ENCODE measurements at places on chromosomes 7 and 10.

GRCh38 chr10:474406-474805 is 215.1 kb downstream of the DIP2C start:
- no peak overlapping the region for H3K27ac ChIP-seq
- H3K4me3 ChIP-seq: no peak overlapping the region
- peaks cover 11% of the 10 kb centered on the region for H3K36me3 ChIP-seq
- H3K27me3 ChIP-seq: no peaks in the 10 kb centered on the region
- no peaks in the 10 kb centered on the region for H3K4me1 ChIP-seq
- DNase-seq: no peak

DNA sequence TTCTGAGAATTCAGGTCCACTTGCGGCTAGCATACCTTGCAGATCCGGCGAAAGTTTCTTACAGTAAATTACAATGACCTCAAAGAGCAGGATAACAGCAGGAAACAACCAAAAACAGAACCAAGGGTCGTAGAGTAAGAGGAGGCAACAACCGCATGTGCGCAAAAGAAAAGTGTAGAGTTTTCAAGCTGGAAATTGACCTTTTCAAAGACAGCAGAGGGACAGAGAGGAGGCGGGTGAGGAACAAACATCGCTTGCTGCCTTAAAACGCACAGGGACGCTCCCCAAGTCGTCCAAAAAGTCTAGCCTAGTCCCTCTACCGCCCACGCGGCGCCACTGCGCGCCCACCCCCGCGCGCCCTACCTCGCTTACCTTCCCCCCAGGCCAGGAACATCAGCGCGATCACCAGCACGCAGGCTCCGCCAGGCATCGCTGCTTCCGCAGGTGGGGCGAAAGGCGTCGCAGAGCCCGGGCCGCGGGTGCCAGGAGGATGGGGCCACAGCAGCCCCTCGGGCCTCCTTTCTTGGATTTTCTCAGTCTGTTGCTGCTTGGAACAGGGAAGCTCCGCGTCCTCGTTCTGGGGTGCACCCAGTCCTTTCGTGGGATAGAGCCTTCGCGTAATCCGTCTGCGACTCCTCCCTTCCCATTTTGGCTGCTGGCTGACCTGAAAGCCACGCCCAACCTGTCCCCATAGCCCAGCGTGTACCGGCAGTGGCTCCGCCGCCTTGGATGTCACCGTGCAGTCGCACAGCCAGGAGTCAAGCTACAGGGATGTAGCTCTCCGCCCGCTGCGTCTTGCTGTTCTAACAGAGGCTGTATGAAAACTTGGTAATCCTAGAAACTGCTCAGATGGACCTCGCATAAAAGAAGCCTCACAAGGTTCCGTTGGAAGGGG is at the start of gene VWDE:
Gene VWDE (minus strand): TSS at position 579 of the 895 bp plus-strand sequence. CDS start 149 bp downstream, at position 430.
- H3K4me1 ChIP-seq: no peaks in the 10 kb centered on the region
- peak within 1 kb of the TSS; percentile 44 for H3K4me3 ChIP-seq
- H3K27ac ChIP-seq: no peak within 1 kb of the TSS

DNA sequence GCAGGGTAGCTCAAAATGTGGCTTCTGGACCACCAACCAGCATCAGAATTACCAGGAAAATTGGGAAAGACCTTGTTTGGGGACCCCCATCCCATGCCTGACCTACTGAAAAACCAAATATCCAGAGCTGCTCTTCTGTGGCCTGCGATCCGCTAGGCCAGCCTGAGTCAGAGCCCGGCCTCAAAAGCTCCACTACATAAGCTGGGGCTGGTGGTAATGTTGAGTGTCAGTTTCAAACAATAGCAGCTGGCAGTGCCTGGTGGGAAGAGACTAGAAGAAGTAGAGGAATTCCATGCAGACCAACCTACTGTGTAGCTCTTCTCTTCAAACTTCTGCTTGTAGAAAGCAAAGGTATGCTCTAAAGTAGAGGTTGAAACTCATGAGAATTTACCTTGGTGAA is 52.0 kb downstream of the KLRG2 start:
- no peak overlapping the region for H3K27ac ChIP-seq
- H3K27me3 ChIP-seq: no peaks in the 10 kb centered on the region
- no peak for DNase-seq
- H3K4me1 ChIP-seq: no peaks in the 10 kb centered on the region

- no peaks in the 10 kb centered on the region for H3K27me3 ChIP-seq
- H3K27ac ChIP-seq: no peak overlapping the region
- DNase-seq: no peak
- H3K36me3 ChIP-seq: no peaks in the 10 kb centered on the region
- no peaks in the 10 kb centered on the region for H3K4me1 ChIP-seq
Observed at GRCh38 chr7:129803546-129804081, 149.1 kb downstream of the UBE2H start.

DNA sequence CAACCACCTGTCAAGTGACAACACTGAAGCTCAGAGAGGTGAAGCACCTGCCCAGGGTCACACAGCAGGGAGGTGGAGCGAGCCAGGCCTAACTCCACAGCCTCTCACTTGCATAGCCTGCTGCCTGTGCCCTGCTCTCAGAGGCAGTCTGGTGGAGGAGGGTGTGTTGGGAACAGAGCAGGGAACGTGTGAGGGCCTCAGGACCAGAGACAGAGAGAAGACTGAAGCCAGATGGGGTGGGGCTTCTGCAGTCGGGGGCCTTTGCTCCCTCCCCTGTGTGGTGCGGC is 114.0 kb downstream of the PTPN20 start:
- no peak overlapping the region for H3K27ac ChIP-seq
- no peaks in the 10 kb centered on the region for H3K36me3 ChIP-seq
- H3K4me3 ChIP-seq: no peak overlapping the region
- H3K27me3 ChIP-seq: no peaks in the 10 kb centered on the region
- no peak for DNase-seq
- no peaks in the 10 kb centered on the region for H3K4me1 ChIP-seq

DNA sequence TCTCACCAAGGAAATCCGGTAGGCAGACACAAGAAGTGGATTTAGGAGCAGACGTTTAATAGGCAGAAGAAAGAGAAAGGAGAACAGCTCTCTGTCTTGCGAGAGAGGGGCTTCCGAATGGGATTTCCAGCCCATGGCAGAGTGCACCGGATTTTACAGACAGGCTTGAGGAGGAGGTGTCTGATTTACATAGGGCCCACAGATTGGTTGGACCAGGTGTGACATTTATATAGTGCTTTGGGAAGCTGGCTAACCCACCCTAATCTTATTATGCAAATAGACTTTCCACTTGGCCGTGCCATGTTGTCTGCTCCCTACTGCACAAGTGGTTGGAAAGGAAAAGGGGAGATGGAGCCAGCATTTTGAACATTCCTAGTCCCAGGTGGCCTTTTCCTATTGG is 57.8 kb downstream of the ANKMY2 start:
- no peak overlapping the region for H3K4me3 ChIP-seq
- H3K27me3 ChIP-seq: no peaks in the 10 kb centered on the region
- no peaks in the 10 kb centered on the region for H3K36me3 ChIP-seq
- DNase-seq: peak; percentile 23

DNA sequence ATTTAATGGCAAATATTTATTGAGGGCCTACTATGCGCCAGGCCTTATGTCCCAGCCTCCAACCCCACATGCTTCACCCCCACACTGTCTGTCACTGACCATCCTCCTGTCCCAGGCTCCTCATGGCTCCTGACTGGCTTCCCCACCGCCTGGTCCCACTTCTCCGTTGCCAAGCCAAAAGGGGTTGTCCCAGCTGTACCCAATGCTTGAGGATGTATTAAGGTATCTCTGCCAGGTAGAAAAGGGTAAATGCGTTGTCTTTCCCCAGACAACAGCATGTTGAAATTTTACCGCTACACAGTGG is 168.8 kb upstream of the FRMD4A start:
- no peaks in the 10 kb centered on the region for H3K36me3 ChIP-seq
- H3K27me3 ChIP-seq: no peaks in the 10 kb centered on the region
- DNase-seq: no peak
- no peak overlapping the region for H3K27ac ChIP-seq
- H3K4me3 ChIP-seq: no peak overlapping the region

DNA sequence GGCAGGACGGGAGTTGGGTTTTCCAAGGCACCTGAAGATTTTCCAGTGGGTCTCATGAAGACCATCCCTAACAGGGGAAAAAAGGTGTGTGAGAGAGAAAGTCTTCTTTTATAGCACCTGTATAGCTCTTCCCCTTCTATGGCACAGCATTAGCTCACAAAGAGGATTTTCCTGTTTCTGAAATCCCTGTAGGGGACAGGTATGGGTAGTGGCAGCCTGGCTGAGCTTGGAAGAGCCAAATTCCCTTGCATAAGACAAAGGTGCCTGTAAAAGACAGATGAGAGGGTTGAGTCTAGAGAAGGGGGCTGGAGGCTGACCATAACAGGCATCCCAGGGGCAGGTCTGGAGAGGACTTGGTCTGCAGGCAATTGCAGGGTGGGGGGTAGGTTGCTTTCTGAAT is 63.7 kb downstream of the COL13A1 start:
- H3K27me3 ChIP-seq: no peaks in the 10 kb centered on the region
- no peak overlapping the region for H3K4me3 ChIP-seq
- DNase-seq: no peak
- H3K36me3 ChIP-seq: no peaks in the 10 kb centered on the region
- no peak overlapping the region for H3K27ac ChIP-seq

- H3K4me3 ChIP-seq: no peak overlapping the region
- H3K27me3 ChIP-seq: no peaks in the 10 kb centered on the region
- peaks cover 7% of the 10 kb centered on the region for H3K4me1 ChIP-seq
Observed at GRCh38 chr10:60570896-60571295, 181.2 kb upstream of the ANK3 start.

DNA sequence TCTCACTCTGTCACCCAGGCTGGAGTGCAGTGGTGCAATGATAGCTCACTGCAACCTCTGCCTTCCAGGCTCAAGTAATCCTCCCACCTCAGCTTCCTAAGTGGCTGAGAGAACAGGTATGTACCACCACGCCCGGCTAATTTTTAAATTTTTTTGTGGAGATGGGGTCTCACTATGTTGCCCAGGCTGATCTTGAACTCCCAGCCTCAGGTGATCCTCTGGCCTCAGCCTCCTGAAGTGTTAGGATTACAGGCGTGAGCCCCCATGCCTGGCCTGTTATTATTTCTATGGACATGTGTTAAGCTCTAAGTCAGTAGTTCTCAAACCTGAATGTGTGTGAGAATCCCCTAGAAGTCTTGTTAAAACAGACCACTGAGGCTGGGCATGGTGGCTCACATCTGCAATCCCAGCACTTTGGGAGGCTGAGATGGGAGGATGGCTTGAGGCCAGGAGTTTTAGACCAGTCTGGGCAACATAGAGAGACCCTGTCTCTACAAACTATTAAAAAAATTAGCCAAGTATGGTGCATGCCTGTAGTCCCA is 24.5 kb downstream of the TMEM270 start:
- peaks cover 9% of the 10 kb centered on the region for H3K4me1 ChIP-seq
- H3K27me3 ChIP-seq: no peaks in the 10 kb centered on the region
- no peak overlapping the region for H3K4me3 ChIP-seq
- H3K27ac ChIP-seq: peak overlapping the region; percentile 27
- H3K36me3 ChIP-seq: no peaks in the 10 kb centered on the region
- DNase-seq: no peak

All from lung (tissue), 17 donors.